Kidney epithelial cell (primary cell): ENCODE measurements at places on chromosomes 11 and 22. TPM values are rescaled to one million over a fixed set of nuclear protein-coding genes. Genes with fewer than 3 reads are reported as not detected.
A peak's percentile ranks its signal among the peaks of the same experiment; 100 is the strongest.

- no peak for DNase-seq
These were observed 4.6 kb downstream of the C11orf54 start for GRCh38 chr11:93746101-93746500.

NADSYN1 gene
- 66.7 and 70.1 TPM in 2 replicates for total RNA-seq

- no peak for DNase-seq
These were observed 375.6 kb downstream of the LARGE1 start for GRCh38 chr22:33544707-33545106.

DNA sequence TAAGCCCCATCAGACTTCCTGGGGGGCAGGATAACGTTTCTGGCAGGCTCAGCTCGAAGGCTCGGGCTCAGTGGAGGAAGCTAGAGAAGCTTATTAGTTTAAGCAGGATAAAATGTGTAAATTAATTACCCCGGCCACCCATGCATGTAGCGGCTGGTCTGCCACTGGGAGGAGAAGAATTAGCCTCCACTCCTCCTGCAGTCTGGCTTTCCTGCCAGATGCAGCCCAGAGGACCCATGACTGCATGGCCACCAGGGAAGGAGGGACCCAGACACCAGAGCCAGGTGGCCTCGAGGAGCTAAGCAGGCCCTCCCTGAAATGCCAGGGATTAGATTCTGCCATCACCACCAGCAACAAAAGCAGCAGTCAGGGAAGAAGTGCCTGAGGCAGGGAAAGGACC lies 32.3 kb downstream of the TRIM29 start:
- no peak for DNase-seq

DNA sequence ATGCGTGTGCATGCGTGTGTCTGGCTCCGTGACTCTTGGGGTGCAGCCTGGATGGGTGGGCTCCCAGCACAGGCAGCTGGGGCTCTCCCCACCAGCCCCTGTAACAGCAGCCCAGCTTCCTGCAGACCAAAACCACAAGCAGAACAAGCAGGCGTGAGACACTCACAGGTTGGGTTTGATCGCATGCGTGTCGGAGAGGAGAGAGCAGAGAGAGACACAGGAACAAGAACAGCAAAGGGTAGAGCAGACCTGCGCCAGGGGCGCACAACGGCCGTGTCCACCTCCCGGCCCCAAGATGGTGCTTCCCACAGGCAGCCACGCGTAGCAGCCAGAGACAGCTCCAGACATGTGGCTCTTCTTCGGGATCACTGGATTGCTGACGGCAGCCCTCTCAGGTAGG lies at the start of gene CD6:
CD6 (plus strand) TSS at position 161 of the 400 bp plus-strand sequence; CDS start at position 347, 186 bp downstream.
- no peak for DNase-seq

GRCh38 chr11:21561581-21561980 lies 631.3 kb upstream of the ANO5 start:
- peak; percentile 55 for DNase-seq

DNA sequence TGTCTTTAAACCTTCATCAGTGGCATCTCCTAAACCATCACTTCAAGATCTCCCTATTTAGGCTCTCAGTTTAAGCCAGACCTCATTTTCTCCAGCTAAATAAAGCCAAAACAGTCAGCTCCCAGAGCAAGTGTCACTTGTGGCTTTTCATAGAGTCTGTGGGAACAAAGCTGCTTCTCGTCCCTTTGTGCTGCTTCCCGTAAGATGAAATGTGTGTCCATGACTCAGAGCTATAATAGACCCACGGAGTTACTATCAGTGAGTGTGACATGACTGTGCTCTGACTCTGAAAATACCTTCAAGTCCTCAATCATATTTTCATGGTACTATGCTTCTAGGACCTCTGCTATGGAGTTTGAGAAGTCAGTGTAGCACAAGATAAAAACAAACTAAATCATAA lies 57.3 kb upstream of the SLN start:
- DNase-seq, result peak; percentile 53

C11orf86 gene
- not detected in 2 replicates for total RNA-seq

GRCh38 chr11:46675288-46675851 lies 25.0 kb downstream of the ARHGAP1 start:
- no peak for DNase-seq

GRCh38 chr11:59197991-59198390 lies 14.7 kb downstream of the MPEG1 start:
- no peak for DNase-seq

DNA sequence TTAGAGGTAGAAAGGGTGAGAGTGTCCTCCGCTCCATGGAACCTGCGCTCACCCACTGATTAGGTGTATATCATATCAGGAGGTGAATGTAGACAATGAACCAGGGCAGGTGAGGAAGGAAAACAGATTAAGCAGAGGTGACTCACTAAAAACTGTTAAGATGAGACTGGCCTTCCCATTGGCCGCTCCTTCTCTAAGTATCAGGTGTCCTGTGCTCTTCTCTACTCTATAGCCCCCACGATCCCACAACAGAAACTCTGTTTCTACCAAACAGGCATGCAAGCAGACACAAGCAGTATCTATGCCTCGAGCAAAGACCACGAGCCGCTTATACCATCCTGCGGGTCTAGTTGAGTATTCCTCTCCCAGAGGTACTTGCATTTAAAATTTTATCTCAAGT lies 103.1 kb downstream of the SNX19 start:
- DNase-seq, result no peak

EMID1 gene
- 2.2 and 6.0 TPM in 2 replicates for total RNA-seq

GRCh38 chr22:40434106-40434505 lies 63.7 kb downstream of the SGSM3 start:
- DNase-seq, result no peak

DNA sequence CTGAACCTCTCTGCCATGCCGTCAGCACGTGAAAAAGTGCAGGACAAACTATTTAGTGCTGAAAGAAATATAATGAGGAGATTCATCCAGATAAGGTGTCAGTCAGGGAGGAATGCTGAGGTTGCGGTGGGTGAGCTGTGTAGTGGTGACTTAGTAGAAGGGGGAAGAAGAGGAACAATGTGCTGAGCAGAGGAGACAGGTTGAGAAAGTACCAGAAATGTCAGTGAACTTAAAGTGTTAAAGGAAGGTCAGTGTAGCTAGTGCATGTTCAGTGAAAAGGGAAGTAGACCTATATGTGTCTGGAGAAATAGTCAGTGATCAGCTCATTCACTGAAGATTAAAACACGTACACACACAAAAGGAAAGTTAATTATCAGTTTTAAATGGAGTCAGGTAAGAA lies 237.6 kb upstream of the CCDC179 start:
- no peak for DNase-seq

- peak; percentile 69 for DNase-seq
These were observed 36.9 kb upstream of the GNB1L start for GRCh38 chr22:19891317-19892256.

GRCh38 chr11:62600367-62601121 lies 1.1 kb downstream of the MTA2 start:
- DNase-seq, result no peak

DNA sequence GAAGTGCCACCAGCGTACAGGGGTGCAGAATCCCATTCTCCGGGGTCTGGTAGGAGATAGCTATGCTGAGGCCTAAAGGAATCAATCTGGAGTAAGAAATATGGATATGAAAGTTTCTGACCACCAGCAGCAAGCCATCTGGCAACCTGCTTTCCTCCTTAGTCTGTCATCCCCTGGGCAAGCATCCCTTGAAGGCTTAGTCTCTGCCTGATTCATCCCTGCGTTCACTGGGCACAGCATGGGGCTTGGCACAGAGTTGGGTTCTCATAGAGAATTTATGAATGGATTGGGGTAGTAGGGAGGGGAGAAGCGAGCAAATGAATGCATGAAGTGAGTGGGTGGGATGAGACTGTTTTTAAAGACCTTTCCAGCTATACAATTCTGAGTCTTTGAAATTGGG lies 85.8 kb upstream of the NARS2 start:
- no peak for DNase-seq

CRYBA4 gene
- not detected in 2 replicates for total RNA-seq

DNA sequence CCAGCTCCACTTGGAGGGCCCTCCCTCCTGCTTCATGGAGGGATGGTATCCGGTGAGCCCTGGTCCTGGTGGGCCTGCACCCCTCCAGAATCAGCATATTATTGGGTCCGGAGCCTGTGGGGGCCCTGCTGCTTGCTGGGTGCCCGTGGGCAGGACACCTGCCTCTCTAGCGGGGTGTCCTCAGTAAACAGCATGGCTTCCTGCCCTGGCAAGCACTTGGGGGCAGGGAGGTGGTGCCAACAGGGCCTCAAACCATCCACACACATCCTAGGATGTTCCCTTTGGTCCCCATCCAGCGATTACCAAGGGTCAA lies 108.3 kb downstream of the CTTN start:
- DNase-seq, result no peak

TPBGL gene
- total RNA-seq, result 0.04 TPM in 1 of 2 replicates, not detected in the other

DNA sequence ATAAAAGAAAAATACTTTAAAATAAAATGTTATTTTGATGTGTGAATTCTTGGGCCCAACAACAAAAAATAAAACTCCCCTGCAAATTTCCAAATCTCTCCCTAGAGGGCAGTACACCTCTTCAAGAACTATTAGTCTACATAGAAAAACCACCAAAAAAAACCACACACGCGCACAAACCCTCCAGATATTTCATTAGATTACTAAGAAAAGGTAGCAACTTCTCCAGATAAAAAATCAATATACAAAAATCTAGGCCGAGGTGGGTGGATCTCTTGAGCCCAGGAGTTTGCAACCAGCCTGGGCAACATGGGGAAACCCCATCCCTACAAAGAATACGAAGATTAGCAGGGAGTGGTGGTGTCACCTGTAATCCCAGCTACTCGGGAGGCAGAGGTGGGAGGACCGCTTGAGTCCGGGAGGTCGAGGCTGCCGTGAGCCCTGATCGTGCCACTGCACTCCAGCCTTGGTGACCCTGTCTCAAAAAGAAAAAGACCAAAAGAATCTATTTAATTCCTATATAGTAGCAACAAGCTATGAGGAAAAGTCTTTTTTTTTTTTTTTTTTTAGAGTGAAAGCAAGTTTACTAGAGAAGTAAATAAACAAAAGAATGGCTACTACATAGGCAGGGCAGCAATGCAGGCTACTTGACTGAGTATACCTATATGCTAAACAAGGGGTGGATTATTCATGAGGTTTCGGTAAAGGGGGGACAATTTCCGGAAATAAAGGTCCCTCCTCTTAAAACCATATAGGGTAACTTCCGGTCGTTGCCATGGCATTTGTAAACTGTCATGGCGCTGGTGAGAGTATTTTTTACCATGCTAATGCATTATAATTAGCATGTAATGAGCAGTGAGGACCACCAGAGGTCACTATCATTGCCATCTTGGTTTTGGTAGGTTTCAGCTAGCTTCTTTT lies 13.1 kb downstream of the B3GNT6 start:
- peak; percentile 73 for DNase-seq

CDC42EP1 gene
- 98.1 and 150 TPM in 2 replicates for total RNA-seq

SAA4 gene
- total RNA-seq, result 1.3 TPM in 1 of 2 replicates, not detected in the other

DNA sequence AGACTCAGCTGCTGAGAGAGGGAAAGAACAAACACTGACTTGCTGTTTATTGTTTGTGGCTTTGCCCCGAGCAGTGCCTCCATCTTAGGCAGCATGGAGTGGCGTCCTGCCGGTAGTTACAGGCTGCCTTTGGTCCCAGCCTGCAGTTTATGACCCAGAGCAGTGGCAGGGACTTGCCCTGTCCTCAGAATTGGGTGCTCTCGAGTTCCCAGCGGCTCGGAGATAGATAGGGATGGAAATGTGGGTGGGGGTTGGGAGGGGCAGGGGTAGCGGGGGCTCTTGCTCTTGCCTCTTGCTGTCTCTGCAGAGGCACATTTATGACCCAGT lies 3.1 kb downstream of the ALX4 start:
- no peak for DNase-seq

- no peak for DNase-seq
These were observed 159.5 kb upstream of the POU2AF2 start for GRCh38 chr11:111086058-111086457.

- no peak for DNase-seq
These were observed 120.3 kb upstream of the ZC3H12C start for GRCh38 chr11:109972939-109973338.
